ENCODE measurements at places on chromosomes 5 and 9.

GRCh38 chr9:27383524-27383923 lies 86.6 kb upstream of the EQTN start:
- DNase-seq, result no peak

DNA sequence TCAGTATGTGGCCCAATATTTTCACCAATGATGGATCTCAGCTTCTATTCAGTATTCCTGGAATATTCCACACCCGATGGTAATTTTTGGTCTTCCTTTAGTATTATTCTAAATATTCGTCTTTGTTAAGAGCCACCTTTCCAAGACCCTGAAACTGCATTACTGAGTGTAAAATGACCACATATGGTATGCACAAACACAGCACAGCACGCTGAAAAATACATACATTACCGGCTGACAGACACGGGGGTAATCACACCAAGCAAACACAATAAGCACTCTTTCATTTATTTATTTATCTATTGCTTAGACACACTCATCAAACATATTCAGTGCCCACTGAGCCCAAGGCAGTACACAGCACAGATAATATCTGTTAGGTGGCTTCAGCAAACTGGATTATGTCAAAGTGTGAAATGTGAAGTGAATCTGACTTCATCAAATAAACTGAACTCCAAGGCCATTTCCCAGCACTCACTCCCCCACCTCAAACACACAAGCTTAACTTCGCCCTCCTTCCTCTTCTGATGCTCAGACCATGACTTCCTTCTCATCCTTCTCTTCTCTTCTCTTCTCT lies 1637.8 kb upstream of the C9orf72 start:
- no peak for DNase-seq

- DNase-seq, result no peak
These were observed 62.6 kb downstream of the NUP214 start for GRCh38 chr9:131187957-131188356.

DNA sequence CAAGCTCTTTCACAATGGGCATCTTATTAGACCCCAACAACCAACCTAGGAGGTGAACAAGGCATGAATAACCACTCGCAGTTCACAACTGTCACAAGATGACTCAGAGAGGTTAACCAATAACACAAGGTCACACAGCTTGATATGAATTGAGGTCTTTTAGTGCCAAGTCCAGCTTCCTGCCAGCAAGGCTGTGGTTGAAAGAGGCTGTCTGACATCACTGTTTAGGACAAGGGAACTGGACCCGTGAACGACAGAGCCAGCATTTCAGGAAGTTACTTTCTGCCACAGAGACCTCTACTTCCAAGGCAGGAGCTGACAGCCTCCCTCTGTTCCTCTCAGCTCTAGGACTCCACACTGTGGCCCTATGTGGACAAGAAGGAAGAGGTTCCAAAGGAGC lies 53.4 kb upstream of the ALDH1B1 start:
- DNase-seq, result no peak

- DNase-seq, result no peak
These were observed 69.6 kb downstream of the MAN2A1 start for GRCh38 chr5:109759306-109759705.

GRCh38 chr9:128001779-128002298 lies 21.1 kb upstream of the EEIG1 start:
- DNase-seq, result no peak

DNA sequence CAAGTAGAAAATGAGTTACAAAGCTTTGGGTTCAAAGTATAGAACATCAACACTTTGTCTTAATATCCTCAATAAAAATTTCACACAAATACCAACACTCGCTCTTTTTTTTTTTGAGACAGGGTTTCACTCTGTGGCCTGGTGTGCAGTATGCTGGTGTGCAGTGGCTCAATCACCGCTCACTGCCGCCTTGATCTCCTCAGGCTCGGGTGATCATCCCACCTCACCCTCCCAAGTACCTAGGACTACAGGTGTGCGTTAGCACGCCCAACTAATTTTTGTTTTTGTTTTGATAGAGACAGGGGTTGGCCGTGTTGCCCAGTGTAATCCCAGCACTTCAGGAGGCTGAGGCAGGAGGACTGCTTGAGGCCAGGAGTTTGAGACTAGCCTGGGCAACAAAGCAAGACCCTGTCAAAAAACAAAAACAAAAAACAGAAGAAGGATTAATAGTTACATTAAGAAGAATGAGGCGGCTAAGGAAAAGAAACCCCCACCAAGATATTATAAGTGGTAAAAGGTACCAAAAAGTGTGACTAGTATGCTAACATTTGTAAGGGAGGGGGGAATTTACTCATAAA lies 20.3 kb downstream of the FNBP1 start:
- DNase-seq, result no peak

DNA sequence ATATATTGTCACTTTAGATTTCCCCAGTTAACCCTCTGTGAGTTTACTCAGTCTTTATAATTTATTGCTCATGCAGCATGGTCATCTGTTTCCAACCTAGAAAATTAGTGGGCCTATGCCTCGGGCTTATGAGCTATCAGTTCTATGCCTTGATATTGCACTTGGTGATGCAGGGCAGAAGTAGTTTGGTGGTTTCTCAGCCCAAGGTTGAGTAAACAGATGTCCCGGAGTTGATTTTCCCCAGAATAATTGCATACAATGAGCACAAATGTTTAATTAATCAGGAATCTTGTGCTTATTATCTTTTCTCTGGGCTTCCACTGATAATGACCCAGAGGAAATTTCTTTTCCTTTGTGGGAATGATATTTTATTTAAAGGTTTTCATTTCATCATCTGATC lies 474.0 kb downstream of the CCDC171 start:
- no peak for DNase-seq

DNA sequence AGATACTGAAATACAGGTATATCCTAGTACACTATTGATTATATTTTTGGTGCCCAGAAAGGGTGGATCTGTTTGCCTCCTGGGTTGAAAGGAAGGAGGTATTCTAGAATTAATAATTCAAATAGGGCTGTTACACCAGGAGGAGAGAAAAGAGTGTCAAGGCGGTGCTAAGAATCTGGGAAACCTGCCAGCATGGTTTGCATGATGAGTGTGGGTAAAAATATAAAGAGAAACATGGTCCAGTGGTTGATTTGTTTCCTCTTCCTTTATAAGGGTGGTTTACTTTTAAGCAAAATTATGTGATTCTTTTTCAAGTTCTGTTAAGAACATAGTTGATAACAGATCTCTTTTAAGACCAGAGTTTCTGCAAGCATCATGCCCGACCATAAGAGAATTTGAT lies 69.4 kb upstream of the NFIB start:
- no peak for DNase-seq

- no peak for DNase-seq
These were observed 13.3 kb upstream of the VAV2 start for GRCh38 chr9:134005381-134005780.

- no peak for DNase-seq
These were observed 457.9 kb upstream of the PTGER4 start for GRCh38 chr5:40221796-40222195.

DNA sequence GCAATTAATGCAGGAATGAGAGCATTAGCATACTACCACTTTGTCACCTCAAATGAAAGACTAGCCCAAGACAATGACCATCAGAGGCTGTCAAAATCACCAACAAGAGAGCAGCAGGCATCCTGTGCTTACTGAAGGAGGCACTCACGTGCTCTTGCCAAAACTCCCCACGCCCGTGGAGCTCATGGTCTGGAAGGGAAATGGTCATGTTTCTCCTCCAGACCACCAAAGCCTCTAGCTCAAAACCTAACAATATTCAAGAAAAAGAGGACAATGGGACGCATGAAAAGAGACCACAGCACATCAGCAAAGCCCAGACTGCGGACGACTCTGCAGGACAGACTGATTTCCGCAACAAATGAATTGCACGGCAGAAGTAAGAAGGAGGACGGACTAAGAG lies 12.8 kb downstream of the AKNA start:
- no peak for DNase-seq

GRCh38 chr9:9998491-9999287 lies 614.1 kb downstream of the PTPRD start:
- DNase-seq, result peak; percentile 20

- no peak for DNase-seq
These were observed 179.9 kb upstream of the NR3C1 start for GRCh38 chr5:143583409-143583808.

- DNase-seq, result no peak
These were observed 32.4 kb downstream of the PCDHGC5 start for GRCh38 chr5:141521244-141521781.

GRCh38 chr9:132487351-132487791 lies 77.4 kb downstream of the CFAP77 start:
- no peak for DNase-seq

DNA sequence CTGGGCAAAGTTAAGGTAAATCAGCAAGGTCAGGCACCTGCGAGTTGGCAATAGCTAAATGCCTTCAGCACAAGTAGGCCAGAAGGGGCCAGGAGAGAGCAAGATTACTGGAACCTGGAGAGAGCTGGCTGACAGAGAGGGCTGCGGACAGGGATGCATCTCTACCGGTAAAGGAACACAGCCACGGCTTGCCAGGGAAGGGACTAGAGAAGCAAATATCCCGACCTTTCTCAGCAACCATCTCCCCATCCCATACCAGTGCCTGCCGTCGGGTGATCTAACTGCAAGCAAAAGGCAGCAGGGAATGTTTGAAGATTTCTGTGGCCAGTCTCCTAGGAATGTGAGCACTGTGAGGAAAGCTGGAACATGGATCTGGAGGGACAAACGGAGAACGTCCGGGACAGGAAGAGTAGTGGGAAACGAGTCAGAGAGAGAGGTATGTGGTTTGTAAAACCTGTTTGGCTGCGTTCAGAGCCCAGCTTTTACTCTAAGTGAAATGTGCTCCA lies 15.9 kb upstream of the ABLIM3 start:
- no peak for DNase-seq

DNA sequence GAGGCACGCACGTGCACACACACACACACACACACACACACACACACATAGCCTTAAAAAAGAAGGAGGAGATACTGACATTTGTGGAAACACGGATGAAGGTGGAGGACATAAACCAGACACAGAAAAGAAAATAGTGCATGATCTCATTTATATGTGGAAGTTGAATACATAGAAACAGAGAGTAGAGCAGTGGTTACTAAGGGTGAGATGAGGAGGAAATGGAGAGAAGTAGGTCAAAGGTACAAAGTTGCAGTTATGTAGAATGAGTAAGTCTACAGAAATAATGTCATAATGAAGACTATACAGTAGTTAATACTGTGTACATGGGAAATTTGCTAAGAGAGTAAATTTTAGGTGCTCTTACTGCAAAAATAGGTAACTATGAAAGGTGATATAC lies 412.2 kb upstream of the CDH9 start:
- no peak for DNase-seq

- no peak for DNase-seq
These were observed 995.4 kb upstream of the WWC1 start for GRCh38 chr5:167296066-167296465.

DNA sequence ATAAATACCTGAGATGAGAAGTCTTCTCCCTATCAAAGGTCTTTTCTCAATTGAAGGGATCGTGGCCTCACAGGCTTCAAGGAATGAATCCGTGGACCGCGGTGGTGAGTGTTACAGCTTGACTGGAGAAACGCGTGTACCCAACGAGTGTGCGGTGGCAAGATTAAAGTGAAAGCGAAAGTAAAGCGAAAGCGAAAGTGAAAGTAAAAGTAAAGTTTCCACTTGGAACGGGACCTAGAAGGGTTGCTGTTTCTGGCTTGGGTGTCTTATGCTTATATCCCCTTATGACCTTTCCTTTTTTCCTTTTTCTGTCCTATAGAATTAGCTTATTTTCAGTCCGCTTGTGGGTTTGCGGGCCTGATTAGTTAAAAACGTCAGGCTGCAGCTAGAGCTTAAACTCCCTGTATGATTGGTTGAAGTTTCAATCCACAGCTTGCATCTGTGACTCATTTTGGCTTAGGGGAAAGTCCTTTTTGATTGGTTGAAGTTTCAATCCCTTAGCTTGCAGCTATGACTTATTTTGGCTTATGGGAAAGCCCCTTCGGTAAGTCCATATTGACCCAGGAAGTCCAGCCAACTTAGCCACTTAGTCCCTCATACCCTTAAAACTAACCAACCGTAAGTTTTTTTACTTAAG lies 924.3 kb upstream of the CDH10 start:
- no peak for DNase-seq

DNA sequence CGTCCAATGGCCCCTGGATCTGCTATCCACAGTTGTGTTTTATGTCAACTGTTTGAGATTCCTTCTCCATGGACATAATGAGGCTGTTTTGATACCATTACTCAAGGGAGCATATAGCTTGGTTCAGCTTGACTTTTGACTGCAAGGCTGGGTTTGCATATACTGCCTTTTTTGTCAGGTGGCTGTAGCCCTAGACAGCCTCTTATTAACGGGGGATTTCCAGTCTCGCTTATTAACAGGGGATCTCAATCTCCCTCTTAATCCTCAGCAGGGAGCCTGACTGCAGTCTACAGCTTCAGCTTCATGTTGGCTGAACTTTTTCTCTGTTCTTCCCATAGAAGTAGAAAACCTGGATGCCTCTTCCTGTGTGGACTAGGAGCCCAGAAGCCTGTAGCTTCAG lies 73.7 kb upstream of the TNC start:
- DNase-seq, result no peak

DNA sequence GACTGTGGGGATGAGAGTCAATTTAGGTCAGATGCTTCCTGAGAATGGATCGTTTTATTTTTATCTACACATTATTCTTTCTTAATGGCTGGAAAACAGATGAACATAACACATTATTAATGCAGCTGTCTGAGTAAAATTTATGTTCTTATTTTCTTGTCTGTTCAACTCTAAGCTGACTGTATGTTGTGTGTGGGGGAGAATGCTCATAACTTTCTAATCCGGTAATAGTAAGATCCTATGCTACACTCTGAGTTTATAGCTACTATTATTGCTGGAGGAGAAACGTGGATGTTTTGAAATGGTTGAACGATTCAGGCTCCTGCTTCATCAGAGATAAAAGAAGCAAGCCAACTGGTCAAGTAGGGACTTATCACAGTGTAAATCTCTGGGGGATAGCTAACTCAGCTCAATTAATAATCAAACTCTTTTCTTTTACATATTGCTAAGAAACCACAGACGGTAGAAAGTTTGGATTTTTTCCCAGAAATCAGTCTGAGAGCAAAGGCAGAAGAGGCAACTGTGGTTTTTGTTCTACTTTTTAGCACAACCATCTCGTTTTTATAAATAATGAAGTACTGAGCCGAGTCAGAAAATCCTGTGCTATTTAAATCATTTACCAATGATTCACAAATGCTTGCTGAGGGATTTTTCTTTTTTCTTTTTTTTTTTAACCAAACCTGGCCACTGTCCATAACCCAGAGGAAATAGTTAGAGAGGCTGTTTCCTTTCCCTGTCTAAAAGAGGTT lies 265.0 kb upstream of the FAM174A start:
- no peak for DNase-seq

DNA sequence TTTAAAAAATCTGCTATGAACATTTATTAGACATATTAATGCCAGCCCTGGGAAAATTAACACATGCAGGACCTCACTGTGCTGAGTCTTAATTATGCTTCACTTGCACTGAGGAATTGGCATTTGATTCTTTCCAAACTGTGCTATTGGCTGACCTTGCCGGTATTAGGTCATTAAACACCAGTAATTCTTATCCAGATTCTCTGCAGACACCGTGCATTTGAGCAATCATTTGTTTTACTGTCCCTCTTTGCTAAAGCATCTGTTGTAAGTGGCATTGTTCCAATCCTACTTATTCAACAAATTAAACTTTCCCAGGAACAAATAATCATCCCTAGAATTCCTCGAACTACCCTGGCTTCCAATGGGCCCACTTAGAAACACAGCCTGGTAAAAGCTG lies 145.0 kb downstream of the SLC12A2 start:
- no peak for DNase-seq
